ENCODE measurements at places on chromosomes 1 and 21.

- DNase-seq, result no peak
These were observed 137.0 kb downstream of the DENND1B start for GRCh38 chr1:197638316-197638715.

DNA sequence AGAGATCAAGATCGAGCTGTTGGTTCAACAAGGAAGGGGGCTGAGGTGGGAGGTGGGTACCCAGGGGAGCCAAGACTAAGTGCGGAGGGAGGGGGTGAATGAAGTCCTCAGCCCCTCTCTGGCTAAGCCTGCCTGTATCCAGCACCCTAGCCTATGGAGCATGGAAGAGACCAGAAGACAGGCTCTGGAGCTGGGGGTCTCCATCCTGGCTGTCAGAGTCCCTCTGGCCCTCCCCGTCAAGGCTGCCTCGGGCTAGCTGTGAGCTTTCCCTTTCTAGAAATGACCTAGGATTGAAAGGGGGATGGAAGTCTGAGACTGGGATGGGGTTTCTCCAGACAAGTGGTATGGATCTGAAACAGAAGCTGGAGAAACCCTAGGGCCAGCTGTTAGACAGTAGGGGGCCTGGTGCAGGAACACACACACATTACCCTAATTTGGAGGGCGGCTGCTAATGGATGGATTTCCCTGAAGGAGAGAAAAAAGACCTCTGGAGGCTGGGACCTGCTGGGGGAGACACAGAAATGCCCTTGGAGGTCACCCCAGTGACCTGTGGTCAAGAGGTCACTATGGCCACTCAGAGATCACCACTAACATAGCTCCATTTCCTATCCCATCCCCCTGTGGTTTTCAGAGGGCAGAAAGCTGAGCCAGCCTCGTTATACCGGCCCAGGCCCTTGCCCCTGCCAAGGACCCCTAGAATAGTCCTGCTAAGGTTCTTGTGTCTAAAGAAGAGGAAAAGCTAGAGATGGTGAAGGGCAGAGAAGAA is 107.8 kb downstream of the TMEM53 start:
- no peak for DNase-seq

- no peak for DNase-seq
These were observed 4.4 kb downstream of the KRTAP26-1 start for GRCh38 chr21:30315701-30316100.

DNA sequence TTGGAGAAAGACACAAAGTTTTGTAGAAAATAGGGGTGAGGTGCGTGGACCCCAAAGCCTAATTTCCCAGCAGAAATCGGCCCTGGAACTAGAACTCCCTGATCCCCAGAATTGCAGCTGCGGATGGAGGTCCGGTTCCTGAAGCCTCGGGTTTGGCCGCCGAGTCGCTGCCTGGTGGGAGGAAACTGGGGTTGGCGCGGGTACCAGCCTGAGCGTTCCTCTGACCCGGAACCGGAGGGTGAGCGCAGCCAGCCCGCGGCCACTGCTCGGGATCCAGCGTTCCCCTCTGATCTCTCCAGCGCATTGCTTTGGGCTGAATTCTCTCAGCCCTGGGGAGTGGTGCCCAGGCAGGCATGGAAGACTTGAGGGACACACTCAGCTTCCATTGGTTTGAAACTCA is 1.6 kb downstream of the ST6GALNAC5 start:
- no peak for DNase-seq

- no peak for DNase-seq
These were observed 26.3 kb upstream of the F13B start for GRCh38 chr1:197093226-197093885.

- no peak for DNase-seq
These were observed 107.0 kb upstream of the HMCN1 start for GRCh38 chr1:185627171-185627570.

DNA sequence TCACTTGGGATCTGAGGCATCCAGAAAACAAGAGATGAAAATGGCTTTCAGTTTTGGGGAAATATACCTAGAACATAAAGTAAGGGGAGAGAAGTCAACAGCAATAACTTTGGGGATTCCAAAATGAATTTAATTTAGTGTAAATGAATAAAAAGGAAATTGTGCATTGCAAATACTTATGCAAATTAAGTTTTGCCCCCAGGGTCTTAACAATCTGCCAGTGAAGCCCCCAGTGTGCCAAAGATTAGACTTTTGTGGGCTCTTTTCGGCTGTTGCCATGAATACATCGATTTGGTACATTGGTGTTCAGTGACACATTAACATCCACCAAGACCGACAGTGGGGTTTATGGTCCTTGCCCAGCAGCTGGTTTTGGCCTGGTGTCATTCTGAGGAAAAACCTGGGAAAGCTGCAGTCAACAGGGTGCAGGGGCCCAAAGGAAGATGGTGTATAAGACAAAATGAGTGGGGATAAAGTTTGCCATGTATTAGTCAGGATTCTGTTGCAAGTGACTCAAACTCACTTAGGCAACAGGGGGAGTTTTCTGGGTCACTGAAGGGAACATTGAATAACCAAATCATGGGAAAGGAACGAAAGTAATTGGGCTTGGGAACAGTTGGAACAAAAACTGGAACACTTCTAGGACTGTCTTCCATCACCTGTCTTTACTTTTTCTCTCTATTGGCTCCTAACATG is 30.2 kb upstream of the IGSF3 start:
- no peak for DNase-seq

DNA sequence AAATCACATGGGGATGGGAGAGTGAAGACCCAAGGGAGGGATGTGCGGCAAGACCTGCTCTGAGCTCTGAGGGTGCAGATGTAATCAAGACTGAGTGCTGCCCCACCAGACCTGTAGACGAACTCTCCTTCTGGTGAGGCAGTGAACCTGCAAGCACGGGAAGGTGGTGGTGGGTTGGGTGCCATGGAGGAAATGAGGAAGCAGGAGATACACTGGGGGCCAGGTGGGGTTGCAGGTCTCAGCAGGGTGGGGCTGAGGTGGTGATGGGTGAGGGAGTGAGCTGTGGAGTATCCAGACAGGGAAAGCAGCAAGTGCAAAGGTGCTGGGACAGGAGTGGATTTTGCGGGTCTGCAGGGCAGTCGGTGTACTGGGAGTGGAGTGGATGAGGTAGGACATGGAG is 102.3 kb downstream of the KCNJ15 start:
- no peak for DNase-seq

All from activated naive CD8-positive, alpha-beta T cell treated with anti-CD3 and anti-CD28 coated beads for 36 hours (primary cell).